ENCODE measurements at places on chromosomes 5 and 9. TPM values are rescaled to one million over a fixed set of nuclear protein-coding genes. Genes with fewer than 3 reads are reported as not detected.

GLRA1 gene
- polyA plus RNA-seq = not detected

RNF183 gene
- polyA plus RNA-seq = not detected

KCNIP1 gene
- polyA plus RNA-seq = 0.28 TPM

BHMT gene
- 0.04 TPM for polyA plus RNA-seq

TSPAN17 gene
- polyA plus RNA-seq = 21.7 TPM

PIP5KL1 gene
- not detected for polyA plus RNA-seq

C5orf58 gene
- not detected for polyA plus RNA-seq

ZNG1A gene
- polyA plus RNA-seq = 33.8 TPM

MEGF9 gene
- 2.5 TPM for polyA plus RNA-seq

CNTNAP3 gene
- polyA plus RNA-seq = under 0.01 TPM

SPAAR gene
- not detected for polyA plus RNA-seq

EQTN gene
- not detected for polyA plus RNA-seq

DROSHA gene
- 26.4 TPM for polyA plus RNA-seq

OBP2B gene
- not detected for polyA plus RNA-seq

LCN2 gene
- polyA plus RNA-seq = 9.6 TPM

CYSRT1 gene
- 0.54 TPM for polyA plus RNA-seq

ARSI gene
- polyA plus RNA-seq = not detected

INSL4 gene
- not detected for polyA plus RNA-seq

PCDHA4 gene
- not detected for polyA plus RNA-seq

ECSCR gene
- polyA plus RNA-seq = 11.4 TPM

SOWAHA gene
- polyA plus RNA-seq = 33.8 TPM

FCN2 gene
- not detected for polyA plus RNA-seq

SPATA31A3 gene
- polyA plus RNA-seq = not detected

ELOVL7 gene
- polyA plus RNA-seq = 5.5 TPM

FGF18 gene
- not detected for polyA plus RNA-seq

SH3GL2 gene
- polyA plus RNA-seq = 0.76 TPM

ZDHHC11 gene
- 0.60 TPM for polyA plus RNA-seq

FGD3 gene
- 18.0 TPM for polyA plus RNA-seq

BAAT gene
- not detected for polyA plus RNA-seq
